Activated T-cell treated with anti-CD3 and anti-CD28 coated beads for 1 hour (primary cell): ENCODE measurements at places on chromosomes 5 and 9.

DNA sequence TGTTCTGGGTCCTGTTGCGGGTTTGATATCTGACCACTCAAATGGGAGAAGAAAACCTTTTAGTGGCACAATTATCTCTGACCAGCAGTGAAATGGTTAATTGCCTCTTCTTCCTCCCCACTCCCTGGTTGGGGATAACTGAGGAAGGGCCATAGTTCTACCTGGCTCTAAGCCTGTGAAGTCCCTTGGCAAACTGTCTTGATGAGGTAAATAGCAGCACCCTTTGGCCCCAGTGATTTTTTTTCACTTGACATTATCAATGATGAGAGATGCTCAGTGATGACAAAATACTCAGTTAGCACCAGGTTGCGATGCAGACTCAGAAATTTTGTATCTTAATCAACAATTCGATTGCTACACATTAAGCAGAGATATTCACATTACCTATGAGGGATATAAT is 515.7 kb downstream of the PSAT1 start:
- DNase-seq = no peak

- no peak for DNase-seq
These were observed 2.6 kb upstream of the SPATA31E1 start for GRCh38 chr9:87880116-87880515.

GRCh38 chr5:155799308-155799707 is 527.7 kb upstream of the SGCD start:
- DNase-seq = no peak

DNA sequence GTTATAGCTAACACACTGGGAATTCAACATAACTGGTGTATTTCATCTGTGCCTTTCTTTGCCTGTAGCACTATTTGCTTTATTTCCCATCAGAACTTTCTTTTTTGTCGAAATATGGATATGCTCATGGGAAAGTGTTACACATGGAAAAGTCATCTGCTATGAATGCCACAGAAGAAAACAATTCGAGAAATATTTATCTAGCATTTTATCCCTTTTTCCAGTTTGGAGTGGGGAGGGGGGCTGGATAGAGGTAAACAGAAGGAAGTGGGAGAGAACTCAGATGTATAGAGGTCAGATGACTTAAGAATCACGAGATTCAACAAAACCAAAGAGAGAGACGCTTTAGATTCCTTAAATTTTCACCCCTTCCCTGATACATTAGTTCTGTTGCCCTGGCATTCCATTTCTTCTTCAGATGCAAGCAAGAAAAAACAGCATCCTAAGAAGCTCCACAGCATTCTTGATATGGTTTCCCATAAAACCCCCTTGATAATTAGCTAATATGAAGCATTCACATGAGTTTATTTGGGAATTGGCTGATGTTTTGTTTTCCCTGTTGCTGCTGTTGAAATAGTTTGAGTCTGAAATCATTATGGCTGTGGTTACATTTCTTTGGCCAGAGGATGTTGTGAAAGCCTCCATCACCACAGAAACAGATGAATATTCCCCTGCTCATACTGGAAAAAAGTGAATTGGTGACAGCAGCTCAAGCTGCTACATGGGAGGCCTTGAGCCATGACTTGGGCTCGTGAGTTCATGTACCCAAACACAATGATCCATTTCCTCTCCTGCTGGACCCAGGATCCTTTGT is 335.8 kb upstream of the DAB2 start:
- no peak for DNase-seq

- no peak for DNase-seq
These were observed 1923.4 kb upstream of the CDH9 start for GRCh38 chr5:28961816-28962215.

DNA sequence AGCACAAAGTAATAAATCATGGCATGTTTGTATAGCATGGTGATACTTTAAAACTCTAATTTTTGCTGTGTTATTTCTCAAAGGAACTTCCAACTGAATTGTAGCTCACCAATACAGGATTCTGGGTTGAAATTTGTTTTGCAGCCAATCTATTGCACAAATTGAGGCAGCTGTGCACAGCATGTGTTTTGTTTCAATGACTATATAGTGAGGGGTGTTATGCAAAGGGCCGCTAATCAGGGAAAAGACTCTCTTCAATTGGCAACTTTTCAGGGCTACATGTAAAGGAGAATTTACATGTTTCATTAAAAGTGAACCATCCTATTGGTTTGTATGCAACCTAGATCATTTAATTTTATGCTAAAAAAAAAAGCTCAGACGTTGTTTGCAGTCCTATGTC is 44.6 kb downstream of the PLPPR1 start:
- no peak for DNase-seq

DNA sequence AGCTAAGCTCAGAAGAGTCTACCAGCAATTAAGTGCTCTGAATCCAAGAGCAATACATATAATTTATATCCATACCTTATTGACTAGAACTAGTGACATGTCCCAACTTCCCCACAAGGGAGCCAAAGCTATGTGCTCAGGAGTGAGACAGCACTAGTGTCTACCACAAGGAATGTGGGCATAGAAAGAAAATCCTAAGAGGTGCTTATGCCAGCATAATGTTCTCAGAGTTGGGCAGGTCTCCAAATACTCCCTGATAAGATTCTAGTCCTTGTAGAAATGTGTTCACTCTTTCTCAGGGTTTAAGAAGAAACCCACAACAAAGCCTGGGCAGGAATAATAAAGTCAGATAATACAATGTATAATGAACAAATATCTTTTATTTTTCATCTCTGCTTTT is 275.1 kb downstream of the BRINP1 start:
- no peak for DNase-seq

DNA sequence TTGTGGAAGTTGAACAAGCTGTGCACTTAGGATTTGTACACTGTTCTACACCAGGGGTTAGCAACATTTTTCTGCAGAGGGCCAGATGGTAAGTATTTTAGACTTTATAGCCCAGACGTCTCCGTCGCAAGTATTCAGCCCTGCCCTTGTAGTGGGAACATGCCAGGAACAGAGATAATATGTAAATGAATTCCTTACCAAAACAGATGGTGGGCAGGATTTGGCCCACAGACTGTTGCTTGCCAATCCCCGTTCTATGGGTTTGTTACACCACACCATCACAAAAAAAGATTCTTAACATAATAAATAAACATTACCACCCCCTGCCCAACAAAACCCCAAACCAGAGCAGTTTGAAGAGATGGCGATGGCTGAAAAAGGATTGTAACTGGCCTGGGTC is 74.3 kb downstream of the AMBP start:
- DNase-seq = no peak

DNA sequence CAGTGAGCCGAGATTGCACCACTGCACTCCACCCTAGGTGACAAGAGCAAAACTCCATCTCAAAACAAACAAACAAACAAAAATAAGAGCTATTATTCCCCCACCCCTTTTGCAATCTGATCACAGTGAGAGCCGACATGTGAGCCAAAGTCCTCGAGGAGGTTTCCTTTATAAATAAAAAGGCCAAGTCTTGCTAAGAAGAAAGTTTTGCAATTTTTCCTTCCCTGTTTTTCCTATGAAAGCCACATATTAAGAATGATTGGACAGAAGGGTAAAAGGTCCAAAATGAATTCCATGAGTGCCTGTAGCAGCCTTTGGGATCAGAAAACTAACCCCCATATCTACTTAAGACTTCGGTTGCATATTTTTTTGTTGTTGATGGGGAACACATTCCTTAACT is 179.7 kb downstream of the TSSK1B start:
- no peak for DNase-seq

DNA sequence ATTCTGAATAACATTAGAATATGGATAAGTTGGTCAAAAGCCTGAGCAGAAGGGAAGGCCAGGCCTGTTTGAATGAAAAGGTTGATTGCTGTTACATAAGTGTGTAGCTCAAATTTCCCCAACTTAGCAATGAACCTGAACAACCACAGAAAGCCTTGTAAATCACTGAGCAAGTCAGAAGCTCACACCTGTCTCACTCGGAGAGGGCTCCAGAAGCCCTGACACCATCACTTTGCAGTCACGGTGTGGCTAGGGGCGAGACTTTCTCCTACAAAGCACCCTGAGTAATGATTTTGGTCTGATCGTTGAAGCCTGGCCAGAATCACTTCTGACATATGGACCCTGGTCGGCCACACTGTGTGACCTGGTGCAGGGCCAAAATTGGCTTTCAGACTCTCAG is 62.0 kb downstream of the MTX3 start:
- no peak for DNase-seq

GRCh38 chr5:55101556-55102276 is 730 bp upstream of the GZMA start:
- DNase-seq = no peak

GRCh38 chr5:107464876-107465275 is 205.9 kb downstream of the EFNA5 start:
- DNase-seq = no peak

DNA sequence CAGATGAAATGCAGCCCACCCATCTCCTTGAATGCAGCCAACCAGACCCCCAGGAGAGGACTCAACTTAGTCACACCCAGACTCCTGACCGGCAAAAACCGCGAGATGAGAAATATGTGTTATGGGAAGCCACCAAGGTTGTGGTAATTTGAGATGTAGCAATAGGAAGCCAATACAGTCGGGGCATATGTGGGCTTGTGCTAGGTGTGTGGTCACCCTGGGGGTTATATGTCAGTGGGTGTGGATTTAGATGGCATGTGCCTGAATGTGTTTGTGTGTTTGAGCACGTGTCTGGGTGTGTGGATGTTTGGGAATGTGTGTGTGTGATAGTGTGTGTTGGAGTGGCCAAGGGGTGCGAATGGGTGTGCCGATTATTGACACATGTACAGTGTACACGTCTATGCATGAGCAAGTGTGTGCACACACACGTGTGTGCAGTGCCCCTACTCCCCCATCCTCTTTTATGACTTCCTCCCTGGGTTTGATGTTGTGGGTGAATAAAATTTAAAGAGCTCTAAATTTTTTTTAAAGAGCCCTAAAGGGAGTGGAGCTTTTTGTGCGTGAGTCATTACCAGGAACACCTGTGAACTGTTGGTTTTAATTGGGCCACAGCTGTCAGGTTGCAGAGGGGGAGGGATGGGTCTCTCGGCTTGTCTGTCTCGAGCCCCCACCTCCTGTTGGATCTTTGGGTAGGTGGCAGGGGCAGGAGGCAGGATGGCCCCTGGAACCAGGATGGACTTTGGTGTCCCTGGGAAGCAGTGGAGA is 86.8 kb downstream of the LHX2 start:
- no peak for DNase-seq

- DNase-seq = no peak
These were observed 31.8 kb downstream of the AMBP start for GRCh38 chr9:114046237-114046755.

GRCh38 chr9:125608489-125609224 is 98.4 kb downstream of the MAPKAP1 start:
- no peak for DNase-seq

DNA sequence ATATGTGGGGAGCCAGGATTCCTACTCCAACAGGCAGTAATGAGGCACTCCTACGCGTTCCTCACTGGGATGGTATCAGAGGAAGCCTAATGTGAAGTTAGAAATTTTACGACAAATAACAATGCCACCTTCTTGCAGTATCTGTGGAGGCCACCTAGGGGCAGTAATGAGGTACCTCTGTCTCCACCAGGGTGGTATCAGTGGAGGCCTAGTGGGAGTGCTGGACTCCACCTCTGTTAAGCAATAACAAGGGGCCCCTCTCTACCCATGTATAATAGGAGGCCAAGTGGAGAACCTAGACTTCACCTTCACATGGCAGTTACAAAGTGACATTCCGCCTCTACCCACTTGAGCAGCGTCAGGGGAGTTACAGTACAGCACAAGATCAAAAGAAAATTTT is 147.9 kb downstream of the PLPPR1 start:
- DNase-seq = no peak

GRCh38 chr5:16578474-16578883 is 38.3 kb downstream of the RETREG1 start:
- no peak for DNase-seq

GRCh38 chr5:122286541-122286940 is 25.5 kb upstream of the SNCAIP start:
- no peak for DNase-seq

DNA sequence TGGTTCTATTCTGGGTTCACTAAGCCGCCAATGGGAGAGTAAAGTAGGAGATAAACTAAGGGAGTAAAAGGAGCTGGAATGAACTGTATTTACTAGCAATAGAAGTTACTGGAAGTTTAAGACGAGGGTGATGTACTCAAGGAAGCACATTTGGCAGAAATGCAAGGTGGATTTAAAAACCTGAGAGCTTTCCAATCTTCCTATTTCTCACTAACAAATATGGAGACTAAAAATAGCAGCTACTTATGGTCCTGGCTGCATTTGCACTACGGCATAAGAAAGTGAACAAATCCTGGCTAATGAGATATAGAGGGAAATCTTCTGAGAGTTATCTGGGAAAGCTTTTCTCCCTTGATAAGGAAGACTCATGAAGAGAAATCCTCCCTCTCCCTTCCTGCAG is 153.4 kb downstream of the TMEM161B start:
- no peak for DNase-seq

DNA sequence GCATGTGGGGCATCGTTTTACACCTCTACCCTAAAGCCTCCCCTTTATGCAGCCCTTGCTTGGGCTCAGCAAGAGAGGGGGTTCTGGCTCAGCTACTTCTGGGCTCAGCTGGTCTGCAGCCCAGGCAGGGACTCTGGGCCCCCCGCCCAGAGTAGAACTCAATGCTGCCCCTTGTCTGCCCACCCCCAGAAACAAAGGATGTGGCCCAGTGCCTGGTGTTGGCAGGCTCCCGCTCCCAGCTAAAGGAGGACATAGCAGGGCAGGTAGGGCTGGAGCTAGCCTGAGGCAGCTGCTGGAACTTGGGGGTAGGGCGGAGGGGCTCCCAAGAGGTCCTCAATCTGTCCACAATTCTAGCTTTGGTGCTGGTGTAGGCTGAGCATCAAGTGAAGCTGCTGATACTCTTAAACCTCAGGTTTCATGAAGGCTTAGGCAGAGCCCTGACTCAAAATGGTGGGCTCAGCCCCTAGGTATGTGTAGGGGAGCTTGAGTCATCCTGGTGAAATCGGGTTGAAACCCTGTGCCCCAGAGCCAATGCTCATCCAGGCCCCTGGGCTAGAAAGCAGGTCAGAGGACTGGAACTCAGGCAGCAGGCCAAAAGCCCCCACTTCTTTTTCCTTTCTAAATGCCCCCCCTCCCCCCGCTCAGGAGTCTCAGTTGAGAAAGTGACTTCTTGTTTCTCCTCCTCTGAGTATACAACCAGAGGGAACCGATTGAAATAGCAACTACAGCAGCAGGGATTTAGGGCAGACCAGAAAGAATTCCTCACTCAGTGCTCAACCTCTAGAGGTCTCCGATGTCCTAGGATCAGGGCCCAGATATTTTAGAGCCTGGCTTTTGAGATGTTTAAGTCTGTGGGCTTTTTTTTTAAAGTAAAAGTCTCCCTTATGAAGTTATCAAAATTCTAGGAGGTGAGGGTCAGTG is 11.4 kb downstream of the PSD2 start:
- no peak for DNase-seq

DNA sequence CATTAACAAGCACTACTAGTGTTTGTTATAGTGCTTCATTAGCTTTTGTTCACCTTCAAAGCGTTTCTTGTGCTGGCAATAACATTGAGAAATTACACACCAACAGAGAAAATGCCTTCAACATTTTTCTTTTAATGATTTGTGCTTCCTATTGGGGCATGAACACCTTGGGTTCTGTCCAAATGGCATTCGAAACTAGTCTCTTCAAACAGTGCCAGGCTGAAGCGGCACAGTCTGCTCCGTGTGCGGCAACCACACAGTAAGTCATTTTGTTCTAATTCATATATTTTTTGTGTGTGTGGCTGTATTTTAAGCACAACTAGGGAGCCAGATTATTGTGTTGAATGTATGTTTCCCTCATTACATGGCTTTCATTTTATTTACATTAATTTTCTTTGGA is 414.7 kb upstream of the SGCD start:
- no peak for DNase-seq
